ACHN (cell line): ENCODE measurements at places on chromosomes 7 and 10.

DNA sequence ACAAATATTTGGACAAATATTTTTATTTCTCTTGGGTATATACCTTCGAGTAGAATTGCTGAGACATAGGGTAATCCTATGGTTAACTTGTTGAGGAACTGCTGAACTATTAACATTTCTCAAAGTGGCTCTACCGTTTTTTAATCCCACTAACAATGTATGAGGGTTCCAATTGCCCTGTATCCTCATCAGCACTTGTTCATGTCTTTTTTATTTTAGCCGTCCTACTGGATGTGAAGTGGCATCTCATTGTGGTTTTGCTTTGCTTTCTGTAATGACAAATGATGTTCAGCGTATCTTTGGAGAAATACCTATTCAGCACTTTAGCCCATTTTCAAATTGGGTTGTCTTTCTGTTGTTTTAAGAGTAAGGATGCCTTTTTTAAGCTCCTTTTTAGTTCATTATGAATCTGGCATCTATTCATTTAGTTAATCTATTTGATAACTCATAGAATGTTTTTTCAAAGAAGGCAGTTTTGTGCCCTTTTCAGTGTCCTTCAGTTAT is 40.0 kb downstream of the MCU start:
- no peak for DNase-seq

- no peak for DNase-seq
Observed at GRCh38 chr7:156307193-156307592, 333.4 kb upstream of the RNF32 start.

- DNase-seq: peak; percentile 28
Observed at GRCh38 chr7:83161899-83162401, 734 bp downstream of the PCLO start.

GRCh38 chr10:98659951-98660350 is 213.2 kb upstream of the HPS1 start:
- no peak for DNase-seq

GRCh38 chr7:27890205-27890849 is 150.4 kb downstream of the TAX1BP1 start:
- no peak for DNase-seq

- DNase-seq: no peak
Observed at GRCh38 chr10:118730756-118731456, 23.9 kb downstream of the CACUL1 start.

DNA sequence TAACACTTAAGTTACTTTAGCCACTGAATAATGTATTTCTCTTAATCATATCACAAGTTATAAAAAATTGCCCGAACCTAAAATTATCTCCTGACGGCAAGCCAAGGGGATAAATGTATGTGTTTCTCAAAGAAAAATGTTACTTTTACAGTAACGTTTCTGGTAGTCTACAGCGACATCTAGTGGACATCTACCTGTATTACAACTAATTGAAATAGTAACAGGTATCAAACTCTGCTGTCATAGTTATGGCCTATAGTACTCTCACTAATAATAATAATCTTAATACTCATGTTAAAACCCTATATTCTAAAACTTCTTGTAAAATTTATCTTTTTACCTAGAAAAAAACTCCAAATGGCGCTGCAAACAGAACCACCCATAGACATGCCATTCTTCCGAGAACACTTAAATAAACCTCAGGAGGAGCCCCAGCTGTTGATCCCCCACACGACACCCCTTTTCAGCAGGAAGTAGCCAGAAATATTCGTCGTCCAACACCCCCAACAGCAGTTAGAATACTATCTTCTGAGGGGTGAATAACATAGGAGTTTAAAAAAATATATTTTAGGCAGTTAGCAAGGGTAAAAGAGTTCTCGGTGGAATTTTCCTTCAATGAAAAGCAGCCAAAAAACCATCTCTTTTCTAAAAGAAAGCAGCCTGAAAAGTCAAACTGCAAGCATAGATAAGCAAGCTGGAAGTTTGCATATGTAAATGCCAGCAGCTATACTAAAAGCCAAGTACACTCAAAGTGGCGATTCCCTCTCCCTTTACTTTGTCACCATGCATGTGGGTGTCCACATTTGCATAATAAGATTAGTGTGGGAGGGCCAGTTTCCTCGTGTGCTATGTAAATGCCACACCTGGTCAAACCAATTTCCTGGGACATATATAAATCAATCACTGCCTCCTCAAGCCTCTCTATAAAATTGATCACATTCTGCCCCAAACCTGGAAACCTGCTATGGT is 40.5 kb upstream of the ZNF107 start:
- peak; percentile 38 for DNase-seq

- DNase-seq: no peak
Observed at GRCh38 chr10:128047991-128048818, 78.0 kb downstream of the MKI67 start.

DNA sequence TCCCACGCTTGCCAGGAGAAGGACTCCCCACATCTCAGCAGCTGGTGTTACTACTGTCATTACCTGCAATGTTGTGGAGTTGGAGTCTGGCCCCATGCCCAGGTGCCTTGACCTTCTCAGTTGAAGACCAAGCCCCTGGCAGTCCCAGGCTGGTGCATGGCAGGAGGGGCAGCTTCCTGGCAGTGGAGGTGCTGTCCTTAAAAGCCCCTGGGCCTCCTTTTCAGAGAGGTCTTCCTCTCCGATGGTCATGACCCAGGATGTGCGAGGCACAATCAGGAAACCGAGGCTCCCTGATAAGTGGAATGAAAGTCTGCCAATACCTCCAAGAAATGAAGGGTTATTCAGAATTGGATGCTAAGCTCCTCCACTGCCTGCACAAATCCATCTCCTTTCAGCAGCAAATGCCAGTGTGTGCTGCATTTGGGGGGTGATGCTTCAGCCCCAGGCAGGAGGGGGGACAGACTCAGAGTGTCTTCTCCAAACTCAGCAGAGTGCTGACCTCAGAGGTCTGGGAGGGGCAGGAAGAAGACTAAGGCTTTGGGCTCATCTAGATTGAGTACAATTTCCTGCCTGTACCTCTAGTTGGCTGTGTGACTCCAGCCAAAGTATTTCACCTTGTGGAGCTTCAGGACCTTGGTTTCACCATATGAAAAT is 97.0 kb upstream of the DDC start:
- DNase-seq: no peak

DNA sequence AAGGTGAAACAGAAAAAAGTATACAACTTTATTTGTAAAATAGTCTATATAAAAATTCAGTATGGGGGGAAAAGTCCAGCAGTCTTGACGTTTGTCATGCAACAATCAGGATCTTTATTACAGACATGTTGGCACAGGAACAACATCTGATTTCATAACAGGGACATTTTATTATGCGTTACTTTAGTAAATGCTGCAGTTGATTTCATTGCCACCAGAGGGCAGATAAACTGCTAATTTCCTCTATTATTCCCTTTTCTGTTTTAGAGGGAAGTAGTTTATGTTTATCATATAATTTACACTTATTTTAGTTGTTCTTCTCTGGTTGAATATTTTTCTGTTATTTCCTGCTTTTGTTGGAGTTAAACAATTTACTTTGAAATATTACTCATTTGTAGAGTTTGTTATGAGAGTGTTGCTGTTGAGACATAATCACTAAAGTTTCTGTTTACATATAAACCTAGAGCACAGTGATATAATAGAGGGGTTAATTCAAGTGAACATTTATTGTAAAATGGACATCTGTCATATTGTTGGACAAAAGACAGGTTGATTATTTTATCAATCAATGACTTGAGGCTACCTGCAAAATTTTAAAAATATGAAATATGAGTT is 3.3 kb downstream of the PLXDC2 start:
- DNase-seq: peak; percentile 61

DNA sequence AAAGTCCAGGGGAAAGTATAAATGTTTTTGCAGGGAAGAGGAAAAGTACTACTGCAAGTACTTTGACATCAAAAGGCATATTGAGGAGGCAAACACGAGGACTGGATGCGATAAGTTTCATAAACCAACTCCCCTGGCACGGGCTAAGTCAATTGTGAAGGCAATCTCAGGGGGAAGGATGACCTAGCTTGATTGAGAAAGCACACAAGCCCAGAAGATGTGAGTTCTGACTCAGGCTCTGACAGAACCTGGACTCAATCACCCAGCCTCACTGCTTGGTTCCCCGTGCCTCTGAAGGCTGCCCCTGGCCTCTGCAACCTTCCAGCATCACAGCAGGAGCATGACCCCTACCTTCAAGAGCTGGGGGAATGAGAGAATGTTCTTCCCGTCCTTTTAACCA is 93.2 kb upstream of the ZNF438 start:
- no peak for DNase-seq

DNA sequence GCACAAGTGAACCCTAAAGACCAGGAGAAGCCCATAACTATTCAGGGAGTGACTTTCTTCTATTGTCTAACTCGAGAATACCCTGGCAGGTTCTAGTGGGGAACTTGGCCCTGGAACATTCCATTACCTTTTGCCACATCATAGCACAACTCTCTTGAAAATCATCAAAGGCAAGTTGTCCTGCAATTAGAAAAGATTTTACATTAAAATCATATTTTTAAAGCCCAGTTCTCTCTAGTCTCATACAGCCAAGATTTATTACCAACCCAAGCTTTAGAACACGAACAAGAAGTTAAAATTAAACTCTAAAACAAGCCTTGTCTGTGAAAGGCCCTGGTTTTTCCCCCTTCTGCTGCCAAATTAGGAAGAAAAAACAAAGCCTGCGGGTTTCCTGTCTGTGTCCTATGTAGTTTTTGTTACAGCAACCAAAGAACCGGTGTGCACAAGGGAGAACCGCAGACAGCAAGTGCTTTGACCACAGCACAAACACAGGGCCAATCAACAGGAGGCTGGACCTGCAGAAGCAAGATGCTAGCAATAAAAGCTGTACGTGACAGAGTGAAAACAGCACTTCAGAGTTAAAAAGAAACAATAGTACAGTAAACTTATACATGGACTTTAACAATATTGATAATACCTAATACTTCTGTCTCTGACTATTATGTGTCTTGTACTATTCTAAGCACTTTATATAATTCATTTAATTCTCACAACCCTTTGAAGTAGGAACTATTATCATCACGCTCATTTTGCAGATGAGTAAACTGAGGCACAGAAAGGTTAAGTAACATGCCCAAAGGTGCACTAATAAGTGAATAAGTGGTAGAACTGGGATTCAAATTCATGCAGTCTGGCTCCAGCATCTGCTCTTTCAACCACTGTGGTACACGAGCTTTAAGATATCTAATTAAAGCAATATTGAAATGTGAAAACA is 65.8 kb downstream of the STK17A start:
- peak; percentile 44 for DNase-seq

- no peak for DNase-seq
Observed at GRCh38 chr7:50214126-50214670, 90.3 kb upstream of the IKZF1 start.

GRCh38 chr10:8438603-8439002 is 384.1 kb downstream of the GATA3 start:
- no peak for DNase-seq

DNA sequence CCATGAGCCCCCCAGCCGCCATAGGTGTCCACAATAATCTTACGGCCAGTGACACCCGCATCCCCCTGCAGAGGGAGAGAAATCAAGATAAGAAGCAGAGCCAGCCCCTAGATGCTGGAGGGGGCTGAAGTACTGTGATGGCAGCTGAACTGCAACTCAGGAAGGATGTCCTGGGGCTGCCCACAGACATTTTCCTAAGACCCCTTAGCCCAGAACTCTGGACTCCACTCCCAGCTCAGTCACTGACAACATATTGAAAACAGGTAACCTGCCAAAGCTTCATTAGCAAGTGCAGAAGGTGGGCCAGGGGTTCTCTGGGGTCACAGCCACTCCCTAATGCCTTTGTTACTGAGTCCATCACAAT is 14.3 kb downstream of the MAT1A start:
- DNase-seq: no peak

DNA sequence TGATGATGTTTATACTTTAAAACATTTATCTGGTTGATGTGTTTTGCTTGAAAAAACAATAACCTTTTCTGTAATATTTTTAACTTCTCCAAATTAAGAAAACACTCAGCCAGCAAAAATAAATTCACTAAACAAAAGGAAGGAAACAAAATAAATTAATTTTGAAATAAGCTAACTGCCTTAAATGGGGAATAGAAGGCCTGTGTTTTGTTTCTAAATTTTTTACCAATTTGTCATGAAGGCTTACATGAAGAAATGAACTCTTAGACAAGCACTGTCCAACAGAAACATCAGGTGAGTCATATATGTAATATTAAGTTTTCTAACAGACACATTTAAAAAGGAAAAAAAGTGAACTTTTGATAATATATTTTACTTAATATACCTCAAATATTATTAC is 68.5 kb downstream of the LRRN3 start:
- DNase-seq: no peak

GRCh38 chr7:11469028-11469745 is 362.8 kb downstream of the THSD7A start:
- no peak for DNase-seq
